ENCODE measurements at places on chromosomes 3 and 15. TPM values are rescaled to one million over a fixed set of nuclear protein-coding genes. Genes with fewer than 3 reads are reported as not detected.

GRCh38 chr3:189635339-189635738 lies 4.2 kb downstream of the TP63 start:
- DNase-seq = no peak

DNA sequence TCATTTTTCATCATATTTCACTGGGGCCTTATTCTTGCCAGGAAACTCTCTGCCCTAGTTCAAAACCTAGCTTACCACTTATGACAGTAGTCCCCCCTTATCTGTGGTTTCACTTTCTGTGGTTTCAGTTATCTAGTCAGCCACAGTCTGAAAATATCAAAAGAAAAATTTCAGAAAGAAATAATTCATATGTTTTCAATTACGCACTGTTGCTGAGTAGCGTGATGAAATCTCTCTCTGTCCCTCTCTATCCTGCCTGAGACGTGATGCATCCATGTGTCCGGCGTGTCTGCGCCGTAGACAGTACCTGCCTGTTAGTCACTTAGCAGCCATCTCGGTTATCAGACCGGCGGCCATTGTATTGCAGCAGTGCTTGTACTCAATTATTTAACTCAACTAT lies 369.9 kb upstream of the MCTP2 start:
- DNase-seq = no peak

GRCh38 chr3:110139821-110140220 lies 802.5 kb upstream of the DPPA4 start:
- DNase-seq = no peak

- no peak for DNase-seq
Observed at GRCh38 chr3:150247441-150247840, 160.7 kb upstream of the TSC22D2 start.

GRCh38 chr3:175726228-175726627 lies 867.1 kb downstream of the NAALADL2 start:
- no peak for DNase-seq

GRCh38 chr3:141849056-141849815 lies 27.2 kb upstream of the ATP1B3 start:
- DNase-seq = no peak

DNA sequence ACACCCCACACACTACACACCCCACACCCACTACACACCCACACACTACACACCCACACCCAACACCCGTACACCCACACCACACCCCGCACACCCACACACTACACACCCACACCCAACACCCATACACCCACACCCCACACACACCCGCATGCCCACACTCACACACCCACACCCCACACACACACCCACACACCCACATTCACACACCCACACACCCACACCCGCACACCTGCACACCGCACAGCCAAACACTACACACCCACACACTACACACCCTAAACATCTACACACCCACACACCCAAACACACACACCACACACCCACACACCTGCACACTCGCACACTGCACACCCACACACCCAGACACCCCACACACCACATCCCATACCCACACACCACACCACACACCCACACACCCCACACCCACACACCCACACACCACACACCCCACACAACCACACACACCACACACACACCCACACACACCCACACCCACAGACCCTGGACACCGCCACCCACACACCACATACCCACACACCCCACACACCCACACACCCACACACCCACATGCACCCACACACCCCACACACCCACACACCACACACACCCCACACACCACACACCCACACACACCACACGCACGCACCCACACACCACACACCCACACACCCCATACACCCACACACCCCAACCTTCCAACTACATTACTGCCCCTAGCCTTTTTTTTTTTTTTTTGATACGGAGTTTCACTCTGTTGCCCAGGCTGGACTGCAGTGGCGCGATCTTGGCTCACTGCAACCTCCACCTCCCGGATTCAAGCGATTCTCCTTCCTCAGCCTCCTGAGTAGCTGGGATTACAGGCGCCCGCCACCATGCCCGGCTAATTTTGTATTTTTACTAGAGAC lies 16.9 kb downstream of the CEP19 start:
- DNase-seq = no peak

DNA sequence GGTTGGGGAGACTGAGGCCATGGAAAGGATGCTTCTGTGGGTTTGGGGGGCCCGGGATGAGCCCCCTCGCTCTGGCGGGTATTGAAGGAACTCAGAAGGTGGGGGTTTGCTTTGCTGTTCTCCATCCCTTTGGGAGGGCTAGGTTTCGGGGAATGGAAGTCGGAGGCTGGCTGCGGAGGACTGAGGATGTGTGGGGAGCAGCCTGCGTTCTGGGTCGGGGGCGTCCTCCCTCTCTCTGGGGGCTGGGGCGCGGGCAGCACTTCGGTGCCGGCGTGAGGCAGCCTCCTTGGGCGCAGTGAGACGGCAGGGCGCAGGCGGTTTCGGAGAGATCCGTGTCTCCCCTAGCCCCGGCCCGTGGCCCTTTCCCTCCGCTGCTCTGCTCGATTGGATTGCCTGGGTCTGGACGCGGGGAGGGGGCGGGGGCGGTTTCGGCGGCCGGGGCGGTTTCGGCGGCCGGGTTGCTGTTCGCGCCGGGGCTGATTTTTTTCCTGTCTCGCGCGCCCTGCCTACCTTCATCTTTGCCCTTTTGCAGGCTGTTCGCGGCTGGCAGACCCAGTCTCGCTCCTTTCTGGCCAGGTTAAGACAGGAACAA lies 1.4 kb downstream of the PTPRG start:
- peak; percentile 40 for DNase-seq

IQCB1 gene
- 33.8 TPM for total RNA-seq

- no peak for DNase-seq
Observed at GRCh38 chr15:68386587-68387288, 45.2 kb downstream of the ITGA11 start.

- DNase-seq = no peak
Observed at GRCh38 chr15:69784798-69785566, 312.7 kb downstream of the TLE3 start.

DNA sequence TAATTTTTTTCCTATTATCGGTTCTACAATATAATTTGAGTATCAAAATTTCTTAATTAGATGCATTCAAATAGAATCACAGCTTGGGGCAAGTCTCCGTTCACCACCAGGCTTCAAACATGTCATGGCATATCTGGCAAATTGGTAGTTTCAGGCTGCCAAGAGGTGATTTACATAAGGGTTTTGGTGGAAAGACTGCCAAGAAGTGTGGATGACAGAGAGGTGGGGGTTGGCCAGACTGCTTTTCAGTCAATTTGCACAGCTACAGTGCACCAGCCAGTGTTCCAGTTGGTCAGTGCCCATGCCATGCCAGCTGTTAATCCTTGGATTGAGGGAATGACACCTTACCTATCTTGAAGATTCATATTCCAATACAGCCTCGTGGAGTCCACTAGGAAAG lies 8.4 kb upstream of the GSK3B start:
- peak; percentile 73 for DNase-seq

UBAP1L gene
- 10.3 TPM for total RNA-seq

PPP2R3A gene
- total RNA-seq = 31.2 TPM

DNA sequence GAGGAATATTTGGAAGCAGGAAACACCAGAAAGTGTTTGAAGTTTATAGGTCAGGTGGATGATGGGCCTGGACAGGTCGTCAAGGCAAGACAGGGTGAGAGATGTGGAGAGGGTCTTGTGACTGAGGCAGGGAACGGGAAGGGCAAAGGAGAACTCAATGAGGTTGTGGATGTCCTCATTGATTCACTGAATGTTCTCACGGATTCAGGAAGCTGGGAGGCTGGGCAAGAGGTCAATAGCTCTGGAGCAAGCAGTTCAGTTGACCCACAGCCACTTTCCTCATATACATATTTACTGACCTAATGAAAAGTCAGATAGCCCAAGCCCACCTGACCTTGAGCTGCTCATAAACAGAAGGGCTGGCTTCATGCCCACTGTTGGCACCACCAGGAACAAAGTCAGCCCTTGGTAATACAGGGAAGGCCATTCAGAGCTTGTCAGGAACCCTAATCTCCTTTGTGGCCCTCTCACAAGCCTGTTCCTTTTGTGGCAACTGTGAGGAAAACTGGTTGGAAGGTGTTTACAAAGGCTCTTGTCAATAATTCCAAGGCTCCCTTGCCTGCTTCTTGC lies 31.6 kb downstream of the ARRDC4 start:
- no peak for DNase-seq

DNA sequence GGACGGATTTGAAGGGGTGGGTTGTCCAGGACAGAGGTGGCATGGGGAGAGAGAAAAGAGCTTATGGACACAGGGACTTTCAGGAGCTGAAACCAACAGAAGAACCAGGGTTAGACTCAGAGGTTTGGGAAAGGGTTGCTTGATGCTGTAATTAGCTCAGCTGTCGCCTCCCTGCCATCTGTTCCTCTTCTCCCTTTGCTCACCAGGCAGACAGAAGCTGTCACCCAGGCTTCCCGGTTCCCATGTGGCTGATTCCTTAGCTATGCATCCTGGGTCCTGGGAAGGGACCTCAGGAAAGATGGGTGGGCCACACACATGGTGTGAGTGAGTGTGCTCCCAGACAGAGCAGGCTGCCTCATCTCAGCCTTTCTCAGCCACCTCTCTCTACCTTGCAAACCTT lies 14.1 kb downstream of the PTPN23 start:
- peak; percentile 68 for DNase-seq

- no peak for DNase-seq
Observed at GRCh38 chr3:17741621-17742101, 770 bp downstream of the TBC1D5 start.

DNA sequence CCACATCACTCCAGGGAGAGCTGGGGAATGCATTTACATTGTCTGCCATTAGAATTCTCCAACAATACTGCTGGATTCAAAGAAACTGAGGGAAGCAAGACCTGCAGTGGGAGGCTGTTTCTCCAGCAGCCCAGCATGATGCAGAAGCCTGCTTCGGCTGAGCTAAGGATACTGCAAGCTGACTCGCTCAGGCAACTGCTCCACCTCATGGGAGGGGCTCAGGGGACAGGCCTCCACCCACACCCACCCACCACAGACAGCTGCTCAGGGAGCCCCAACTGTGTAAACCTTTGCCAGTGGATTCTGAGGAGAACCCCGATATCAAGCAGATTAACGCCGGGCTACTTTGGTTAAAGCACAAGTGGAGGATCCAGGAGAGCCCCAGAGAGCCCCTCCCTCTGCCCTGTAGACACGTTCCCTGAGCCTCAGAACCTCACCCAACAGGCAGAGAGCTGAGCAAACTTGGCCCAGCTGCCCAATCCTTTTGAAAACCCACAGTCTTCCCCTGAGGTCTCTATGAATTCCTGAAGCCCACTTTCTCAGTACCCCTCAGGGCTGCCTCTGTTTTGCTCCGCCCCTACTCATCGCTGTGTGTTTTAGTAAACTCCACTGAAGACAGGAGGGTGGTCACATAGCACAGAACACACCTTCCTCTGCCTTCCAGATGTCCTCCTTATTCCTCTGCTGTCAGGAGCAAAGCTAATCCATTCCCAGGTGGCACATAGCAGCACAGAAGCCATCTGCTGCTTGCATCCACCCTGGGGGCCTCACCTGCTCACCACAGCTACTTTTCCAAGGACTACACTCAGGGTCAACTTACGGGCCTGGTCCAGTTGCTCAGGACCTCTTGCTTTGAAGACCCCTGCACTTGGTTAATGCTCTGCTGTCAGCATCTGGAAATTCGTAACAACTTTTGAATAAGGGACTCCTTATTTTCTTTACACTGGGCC lies 269.0 kb downstream of the ABHD5 start:
- DNase-seq = no peak

- no peak for DNase-seq
Observed at GRCh38 chr3:169610888-169611291, 52.6 kb downstream of the MECOM start.

DNA sequence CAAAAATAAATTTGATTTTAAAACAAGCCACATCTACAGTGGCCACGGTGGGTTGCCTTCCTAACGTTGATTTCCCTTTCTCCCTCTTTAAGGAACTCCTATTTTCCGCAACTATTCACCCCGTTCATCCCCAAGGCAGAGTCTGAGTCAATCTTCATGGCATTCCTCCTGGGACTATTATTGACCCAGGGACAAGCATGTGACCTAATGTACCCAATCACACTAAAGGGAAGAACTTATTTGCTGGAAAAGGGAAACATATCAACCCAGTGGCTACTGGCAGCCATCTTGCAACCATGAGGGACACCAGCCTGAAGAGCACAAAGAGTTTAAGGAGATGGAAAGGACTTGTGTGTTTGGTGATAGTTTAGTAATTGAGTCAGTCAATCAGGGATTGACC lies 55.4 kb upstream of the ARHGEF3 start:
- DNase-seq = no peak

- DNase-seq = no peak
Observed at GRCh38 chr3:64240396-64240795, 15.1 kb upstream of the PRICKLE2 start.

UBA7 gene
- total RNA-seq = 5.7 TPM

GRCh38 chr15:47688573-47689086 lies 28.7 kb upstream of the SEMA6D start:
- DNase-seq = no peak

DNA sequence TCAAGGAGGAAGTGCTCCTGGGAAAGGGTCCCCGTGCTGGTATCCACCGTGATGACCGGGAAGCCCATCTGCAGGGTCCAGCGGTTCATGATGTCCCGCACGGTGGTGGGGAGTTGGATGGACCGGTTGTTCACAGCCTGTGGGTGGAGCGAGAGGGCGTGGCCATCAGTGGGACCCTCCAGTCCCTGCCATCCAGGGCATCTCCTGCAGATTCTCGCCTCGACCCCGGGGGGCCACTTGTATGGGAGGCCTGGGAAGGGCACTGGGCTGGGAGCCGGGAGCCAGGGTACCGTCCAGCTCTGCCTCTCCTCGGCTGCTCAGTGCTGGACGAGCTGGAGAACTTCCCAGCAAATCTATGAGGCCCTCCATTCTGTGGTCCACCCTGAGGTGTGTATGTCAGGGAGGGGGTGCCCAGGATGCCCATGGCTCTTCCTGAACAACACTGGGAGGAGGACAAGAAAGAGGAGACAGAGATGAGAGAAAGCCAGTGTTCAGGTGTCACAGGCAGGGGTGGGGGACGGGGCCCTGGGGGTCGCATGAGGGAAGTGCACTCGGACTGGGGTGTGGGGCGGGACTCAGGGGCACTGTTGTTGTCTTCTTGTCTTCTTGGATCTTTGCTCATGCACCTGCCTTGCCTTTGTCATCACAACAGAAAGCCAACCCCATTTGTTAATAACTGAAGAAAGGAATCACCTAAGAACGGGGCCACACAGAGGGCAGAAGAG lies 13.0 kb downstream of the ANPEP start:
- DNase-seq = no peak

- DNase-seq = no peak
Observed at GRCh38 chr15:98881526-98882520, 125.8 kb downstream of the PGPEP1L start.

- no peak for DNase-seq
Observed at GRCh38 chr15:93063796-93064690, 25.0 kb downstream of the RGMA start.

Measured in cerebellum (tissue), 4 donors.